D721Med (cell line): ENCODE measurements at places on chromosomes 4 and X.

- DNase-seq, result no peak
These were observed 30.9 kb downstream of the RASSF6 start for GRCh38 chr4:73589261-73589847.

DNA sequence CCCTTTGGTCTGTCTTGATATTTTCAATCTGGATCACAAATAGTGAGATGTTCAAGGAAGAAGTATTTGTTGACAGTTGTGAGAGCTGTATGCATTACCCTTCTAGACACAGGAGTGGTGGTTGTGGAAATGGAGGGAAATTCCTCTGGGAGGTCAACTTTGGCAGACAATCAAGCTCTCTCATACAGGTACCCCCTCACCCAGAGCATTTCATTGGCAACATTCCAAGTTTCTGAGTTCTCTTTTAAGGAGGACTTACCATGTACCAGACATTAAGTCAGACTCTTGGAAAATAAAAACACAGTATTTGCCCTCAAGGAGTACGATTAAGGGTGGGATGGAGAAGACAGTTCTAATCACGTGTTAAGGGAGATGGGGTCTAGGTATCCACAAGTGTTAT lies 45.3 kb downstream of the KLHL15 start:
- DNase-seq, result no peak

DNA sequence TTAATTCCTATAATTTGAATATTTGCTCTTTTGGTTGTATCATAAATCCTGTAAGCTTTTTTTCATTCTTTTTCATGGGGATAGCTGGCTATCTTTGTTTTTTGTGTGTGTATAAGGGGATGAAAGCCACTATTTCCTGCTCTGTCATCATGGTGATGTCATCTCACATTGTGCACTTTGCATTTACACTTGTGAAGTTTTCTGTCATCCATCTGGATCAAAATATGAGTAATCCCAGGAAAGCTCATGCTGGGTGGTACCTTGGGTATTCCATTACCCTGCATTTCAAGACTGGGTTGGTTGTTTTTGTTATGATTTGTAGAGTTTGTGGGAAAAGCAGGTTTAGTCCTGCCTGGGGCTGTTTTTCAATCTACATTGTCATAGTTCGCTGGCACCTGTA lies 367.3 kb downstream of the CHIC1 start:
- no peak for DNase-seq

- no peak for DNase-seq
These were observed 96.4 kb downstream of the ANXA10 start for GRCh38 chr4:168188754-168189153.

- no peak for DNase-seq
These were observed 16.4 kb upstream of the PORCN start for GRCh38 chrX:48492293-48492910.

DNA sequence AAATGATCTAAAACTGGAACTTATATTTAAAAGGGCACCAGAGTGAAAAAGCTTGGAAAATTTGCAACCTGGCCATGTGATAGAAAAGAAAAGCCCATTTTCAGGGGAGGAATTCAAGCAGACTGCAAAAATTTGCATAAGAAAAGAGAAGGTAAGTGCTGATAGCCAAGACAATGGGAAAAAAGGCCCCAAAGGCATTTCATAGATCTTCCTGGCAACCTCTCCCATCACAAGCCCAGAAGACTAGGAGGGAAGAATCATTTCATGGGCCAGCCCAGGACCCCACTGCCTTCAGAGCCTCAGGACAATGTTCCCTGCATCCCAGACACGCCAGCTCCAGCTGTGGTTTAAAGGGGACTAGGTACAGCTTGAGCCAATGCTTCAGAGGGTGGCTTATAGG lies 887.3 kb upstream of the DIAPH2 start:
- DNase-seq, result no peak

DNA sequence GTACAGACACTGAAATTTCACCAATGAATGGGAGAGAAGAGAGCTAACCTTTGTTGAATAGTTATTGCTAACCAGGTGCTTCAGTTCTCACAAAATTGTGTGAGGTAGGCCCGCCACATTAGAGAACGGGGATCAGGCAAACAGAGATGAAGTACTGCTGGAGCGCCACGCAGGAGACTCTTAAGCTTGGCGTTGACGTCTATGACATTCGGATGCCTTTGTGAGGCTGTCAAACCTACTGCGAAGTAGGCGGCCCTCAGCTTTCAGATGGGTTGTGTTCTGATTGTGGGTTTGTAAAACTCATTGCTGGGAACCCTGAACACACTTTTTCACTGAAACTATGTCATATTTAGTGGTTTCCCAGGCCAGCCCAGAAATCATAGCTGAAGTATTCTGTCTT lies 173.6 kb downstream of the CBR4 start:
- DNase-seq, result no peak

GRCh38 chr4:66451741-66452140 lies 781.5 kb upstream of the EPHA5 start:
- DNase-seq, result no peak

- DNase-seq, result no peak
These were observed 21.4 kb upstream of the PPP2R2C start for GRCh38 chr4:6493658-6494304.

DNA sequence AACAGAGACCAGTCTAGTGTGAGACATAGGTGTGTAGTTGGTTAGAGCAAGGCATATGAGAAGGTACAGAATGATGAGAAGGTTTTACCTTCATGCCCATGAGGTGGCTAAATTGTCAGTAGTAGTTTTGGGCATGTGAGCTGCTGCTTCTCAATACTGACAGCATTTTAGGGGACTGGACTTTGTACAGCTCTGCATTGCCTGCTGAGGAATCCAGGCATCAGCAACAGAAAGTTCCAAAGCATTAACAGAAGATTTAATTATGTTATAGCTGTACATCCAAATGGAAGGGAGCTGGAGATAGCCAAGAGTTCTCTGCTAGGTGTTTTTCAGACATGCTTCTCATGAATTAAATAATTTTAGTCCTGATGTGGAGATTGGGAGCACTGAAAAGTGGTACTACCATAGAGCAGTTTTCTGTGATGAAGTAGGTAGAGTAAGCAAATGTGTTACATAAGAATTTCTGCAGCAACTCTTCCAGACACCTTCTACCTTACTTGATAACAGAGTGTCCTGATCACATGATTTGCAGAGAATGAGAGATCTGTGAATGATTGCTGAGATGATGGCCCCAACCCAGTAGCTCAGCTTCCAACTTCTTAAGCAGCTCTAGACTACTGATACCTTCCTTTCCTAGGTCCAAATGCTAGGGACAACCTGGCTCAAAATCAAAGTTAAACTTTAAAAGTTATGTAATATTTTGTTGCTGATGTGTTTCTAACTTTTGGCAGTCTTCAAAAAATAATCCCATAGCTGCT lies 30.4 kb downstream of the FNIP2 start:
- no peak for DNase-seq

DNA sequence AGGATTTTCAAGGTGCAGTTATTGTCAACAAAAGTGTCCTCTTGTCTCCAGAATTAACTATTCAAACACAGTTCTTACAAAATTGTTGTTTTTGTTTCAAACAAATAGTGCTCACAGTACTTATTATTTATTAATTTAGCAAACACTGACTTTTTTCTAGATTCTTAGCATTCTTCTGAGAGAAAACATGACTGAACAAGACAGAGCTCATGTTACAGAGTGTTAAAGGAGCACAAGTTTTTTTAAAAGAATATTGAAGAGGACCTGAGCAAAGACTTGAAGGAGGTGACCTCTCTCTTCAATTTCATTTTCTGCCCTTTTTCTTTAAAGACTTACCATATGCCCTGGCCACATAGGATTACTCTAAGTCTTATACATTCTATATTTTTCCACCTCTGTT lies 2220.3 kb upstream of the AGA start:
- DNase-seq, result no peak

DNA sequence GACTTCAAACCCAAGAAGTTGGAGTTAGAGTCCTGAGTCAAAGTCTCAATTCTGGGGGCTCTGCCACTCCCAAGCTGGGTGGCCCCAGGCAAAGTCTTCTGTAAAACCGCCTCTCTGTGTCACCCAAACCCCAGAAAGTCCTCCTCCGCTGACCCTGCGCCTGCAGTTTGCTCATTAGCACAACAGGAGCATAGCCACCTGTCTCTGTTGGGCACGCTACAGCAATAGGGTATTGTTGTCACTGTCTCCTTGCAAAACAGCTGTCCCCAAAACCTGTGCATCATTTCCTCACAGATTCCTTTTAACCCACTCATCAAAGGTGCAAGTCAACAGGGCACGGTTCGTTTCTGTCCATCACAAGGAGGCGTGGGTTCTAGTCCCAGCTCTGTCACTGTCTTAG lies 8.0 kb upstream of the DGAT2L6 start:
- DNase-seq, result no peak

- DNase-seq, result no peak
These were observed 113.0 kb downstream of the UCHL1 start for GRCh38 chr4:41369680-41370079.

GRCh38 chr4:104524591-104524990 lies 29.9 kb upstream of the CXXC4 start:
- no peak for DNase-seq

DNA sequence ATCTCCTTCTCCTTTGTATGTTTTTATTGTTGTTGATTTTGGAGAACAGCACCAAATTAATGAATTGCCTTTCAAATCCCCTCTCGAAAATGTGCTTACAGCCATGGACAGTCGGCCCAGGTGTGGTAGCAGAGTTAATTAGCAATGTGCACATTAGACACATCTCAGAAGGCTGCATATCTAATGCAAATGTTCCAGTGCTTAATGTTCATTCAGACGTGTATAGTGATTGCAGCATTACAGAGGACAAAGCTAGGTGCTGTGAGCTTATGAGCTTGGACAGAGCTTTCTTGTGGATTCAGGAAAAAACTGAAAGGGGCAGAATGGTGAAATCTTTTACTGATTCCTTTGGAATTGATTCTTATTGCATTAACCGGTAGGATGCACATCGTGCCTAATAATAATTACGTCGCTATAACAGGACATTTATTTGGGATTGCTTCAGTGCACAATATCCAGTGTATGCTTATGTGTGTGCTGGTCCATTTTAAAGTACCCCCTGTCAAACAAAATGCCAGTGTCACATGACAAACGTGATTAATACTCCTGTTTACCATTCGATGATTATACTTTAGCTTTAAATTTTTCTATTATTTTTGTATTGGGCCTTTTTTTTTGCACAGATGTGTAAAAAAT lies 552.9 kb upstream of the EPHA5 start:
- DNase-seq, result no peak

DNA sequence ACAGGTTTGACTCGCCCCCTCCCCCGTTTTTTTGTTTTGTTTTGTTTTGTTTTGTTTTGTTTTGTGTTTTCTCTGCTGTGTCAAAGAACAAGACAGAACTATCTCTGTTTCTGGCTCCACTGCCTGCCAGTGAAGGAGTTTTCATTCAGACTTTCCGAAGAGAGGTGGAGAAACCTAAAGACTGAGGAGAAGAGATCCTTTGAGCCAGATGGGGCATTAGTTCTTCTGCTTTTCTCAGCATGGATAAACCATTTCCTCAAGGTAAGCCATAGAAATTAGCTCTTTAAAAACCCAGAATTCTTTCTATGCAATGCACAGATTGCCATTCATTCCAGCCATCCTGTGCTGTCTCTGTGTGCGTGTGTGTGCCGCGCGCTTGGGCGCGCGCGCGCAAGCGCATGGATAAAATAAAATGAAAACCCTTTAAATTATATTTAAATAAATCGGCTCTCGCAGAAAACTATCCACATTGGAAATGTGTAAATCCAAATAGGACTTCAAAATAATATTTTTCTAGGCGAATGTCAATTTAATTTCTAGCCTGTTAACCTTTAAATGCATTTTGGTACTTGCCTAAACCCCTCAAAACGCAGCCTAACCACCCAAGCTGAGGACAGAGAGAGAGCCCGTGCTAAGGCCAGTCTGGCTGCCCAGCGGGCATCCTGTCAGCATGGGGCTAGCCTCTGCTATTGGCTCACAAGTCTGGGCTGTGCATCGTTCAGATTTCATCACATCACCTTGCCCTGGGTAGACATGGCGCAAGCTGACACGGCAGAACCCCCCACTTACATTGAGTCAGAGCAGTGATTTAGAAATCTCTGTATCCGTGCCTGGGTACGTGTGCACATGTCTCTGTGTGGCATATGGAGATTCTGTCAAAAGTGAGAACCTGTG lies 113.0 kb upstream of the VAMP7 start:
- no peak for DNase-seq

- DNase-seq, result no peak
These were observed 296.2 kb downstream of the INPP4B start for GRCh38 chr4:142549726-142550463.

DNA sequence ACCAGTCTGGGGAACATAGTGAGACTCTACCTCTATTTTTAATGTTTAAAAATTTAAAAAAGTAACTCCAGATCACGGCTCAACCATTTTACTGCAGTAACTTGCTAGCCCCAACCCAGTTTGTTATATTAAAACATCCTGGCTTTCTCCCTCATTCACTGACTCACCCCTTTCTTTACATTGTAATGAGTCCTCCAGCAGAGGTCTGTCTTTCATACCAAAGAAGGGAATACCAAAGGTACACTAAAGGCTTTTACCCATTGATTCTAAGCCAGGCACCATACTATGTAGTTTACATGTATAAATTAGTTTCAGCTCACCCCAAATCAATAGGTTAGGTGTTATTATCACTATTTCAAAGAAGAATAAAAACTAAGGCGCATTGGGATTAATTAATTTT lies 286.9 kb downstream of the PACRGL start:
- no peak for DNase-seq
